Stimulated activated CD4-positive, alpha-beta T cell treated with anti-CD3 and anti-CD28 coated beads, Interleukin-2, amount 100 ng/mL, for 4 hours (primary cell): ENCODE measurements at places on chromosomes 7 and 10.

- no peak for DNase-seq
These were observed 40.9 kb downstream of the NUDCD3 start for GRCh38 chr7:44449584-44449928.

DNA sequence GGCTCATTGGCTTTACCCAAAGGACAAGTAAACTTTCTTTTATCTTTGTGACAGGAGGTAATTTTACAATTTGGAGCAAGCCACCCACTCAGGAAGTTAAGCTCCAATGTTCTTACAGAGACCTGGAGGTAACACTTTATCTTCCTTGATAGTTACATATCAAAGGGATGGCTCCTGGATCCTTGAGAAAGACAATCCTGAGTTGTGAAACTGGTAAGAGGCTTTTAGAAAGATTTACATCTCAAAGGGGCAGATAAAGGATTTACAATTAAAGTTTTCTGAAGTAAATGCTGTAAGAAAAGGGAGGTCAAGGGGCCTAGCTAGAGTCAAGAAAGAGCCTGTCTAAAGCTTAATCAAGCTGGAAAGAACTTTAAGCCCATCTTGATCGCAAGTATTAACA is 124.4 kb upstream of the ZNF804B start:
- DNase-seq = no peak

GRCh38 chr10:23422003-23422411 is 16.9 kb upstream of the OTUD1 start:
- DNase-seq = no peak

DNA sequence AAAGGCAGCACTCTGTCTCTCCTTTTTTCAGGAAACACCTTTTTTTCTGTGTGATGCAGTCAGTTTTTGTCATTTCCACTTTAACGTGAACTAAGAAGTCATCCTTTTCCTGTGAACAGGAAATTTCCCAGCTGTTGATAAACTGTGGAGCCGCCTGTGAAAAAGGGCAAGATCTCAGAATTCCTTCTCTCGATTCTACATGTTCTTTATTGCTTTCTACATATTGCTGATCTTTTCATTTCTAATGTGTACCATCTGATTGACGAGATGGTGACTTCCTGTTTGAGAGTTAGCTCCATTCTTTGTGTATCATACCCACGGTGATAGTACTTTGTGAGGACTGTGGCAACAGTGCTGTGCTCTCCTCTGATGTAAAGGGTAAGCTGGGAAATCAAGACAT is 50.4 kb downstream of the ADD3 start:
- DNase-seq = no peak

- no peak for DNase-seq
These were observed 23.7 kb upstream of the TRPV6 start for GRCh38 chr7:142908921-142909890.

- no peak for DNase-seq
These were observed 613.5 kb upstream of the MGMT start for GRCh38 chr10:128853537-128853936.

DNA sequence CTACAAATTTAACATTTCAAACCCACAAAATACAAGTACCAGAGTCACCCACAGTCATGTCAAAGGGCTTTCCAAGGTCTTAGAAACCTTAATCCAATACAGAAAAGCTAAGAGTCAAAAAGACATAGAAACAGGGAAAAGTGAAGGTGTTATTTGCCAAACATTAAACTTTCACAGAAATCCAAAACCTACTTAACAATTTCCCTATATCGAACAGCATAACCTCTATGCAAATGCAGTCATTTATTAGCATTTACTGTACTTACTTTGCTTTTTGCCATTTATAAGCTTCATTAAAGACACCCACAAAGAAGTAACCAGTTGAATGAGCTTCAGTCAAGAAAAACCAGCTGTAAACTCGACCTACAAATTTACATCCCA is 1.6 kb downstream of the PANK1 start:
- no peak for DNase-seq

- DNase-seq = no peak
These were observed 152.9 kb upstream of the PLXDC2 start for GRCh38 chr10:19663344-19663743.

DNA sequence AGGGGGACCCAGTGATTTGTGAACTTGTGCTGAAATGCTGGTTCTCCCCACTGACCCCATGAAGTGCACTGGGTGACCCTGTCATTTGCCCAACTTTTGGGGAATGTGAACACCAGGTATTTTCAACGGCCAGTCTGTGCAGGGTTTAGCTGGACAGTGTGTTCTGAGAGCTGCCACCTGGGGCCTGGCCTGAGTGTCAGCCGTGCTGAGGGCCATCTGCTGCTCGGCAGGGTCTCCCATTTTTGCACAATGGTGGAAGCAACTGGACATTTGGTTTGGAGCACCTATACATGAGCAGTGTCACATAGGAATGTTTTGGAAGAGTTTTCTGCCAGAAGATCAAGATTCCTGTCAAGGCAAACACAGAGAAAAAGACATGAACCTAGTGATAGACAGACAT is 5.2 kb downstream of the CHN2 start:
- no peak for DNase-seq

DNA sequence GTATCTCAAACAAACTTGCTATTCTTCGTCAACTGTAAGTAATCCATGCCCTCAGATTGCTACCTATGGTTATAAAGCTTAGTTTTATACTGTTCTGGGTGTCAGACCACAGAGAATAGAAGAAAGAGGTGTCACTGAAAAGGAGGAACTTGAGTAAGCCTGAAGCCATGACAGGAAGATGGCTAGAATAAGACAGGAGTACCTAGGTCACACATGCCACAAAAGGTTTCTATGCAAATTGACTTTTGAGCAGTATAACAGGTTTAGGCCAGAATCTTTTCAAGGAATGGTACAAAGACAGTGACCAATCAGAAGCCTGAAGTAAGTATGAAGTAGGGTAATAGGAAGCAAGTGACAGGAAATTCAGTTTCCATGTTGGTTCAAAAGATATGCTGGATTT is 23.5 kb downstream of the FBXW4 start:
- no peak for DNase-seq

DNA sequence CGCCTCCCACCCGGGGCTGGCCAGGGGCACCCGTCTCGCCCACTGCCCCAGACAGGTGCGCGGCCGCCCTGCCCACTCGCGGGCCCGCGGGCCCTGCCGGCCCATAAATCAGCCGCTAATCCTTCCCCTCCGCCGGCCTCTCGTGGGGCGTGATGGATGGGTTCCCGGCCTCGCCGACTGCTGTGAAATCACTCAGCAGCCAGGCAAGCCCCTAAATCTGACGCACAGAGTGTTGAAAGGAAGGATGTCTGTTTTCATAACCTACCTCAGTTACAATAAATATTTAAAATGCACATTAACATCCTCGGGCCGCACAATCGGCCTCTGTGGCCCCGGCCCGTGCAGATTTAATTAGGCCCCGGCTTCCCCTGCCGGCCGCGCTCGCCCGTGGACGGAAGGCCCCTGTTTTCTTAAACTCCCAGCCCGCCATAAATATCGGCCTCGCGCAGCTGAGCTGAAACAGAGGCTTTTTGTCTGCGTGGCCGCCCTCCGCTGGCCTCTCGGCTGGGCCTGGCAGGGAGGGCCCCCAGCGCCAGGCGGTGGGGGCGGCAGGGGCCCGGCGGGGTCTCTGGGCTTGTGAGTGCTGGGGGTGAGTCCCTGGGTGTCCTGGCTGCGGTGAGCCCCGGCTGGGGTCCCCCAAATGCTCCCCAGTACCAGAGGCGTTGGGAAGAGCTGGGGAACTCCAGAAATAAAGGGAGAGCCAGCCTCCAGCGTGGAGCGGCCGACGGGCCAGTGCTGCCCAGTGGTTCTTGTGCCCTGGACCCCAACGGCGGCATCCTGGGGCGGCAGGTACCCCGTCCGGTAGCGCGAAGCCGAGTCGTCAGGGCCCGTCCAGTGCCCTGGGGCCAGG is 90.7 kb downstream of the UNCX start:
- DNase-seq = no peak

GRCh38 chr7:72025381-72025960 is 386.7 kb downstream of the CALN1 start:
- DNase-seq = no peak

DNA sequence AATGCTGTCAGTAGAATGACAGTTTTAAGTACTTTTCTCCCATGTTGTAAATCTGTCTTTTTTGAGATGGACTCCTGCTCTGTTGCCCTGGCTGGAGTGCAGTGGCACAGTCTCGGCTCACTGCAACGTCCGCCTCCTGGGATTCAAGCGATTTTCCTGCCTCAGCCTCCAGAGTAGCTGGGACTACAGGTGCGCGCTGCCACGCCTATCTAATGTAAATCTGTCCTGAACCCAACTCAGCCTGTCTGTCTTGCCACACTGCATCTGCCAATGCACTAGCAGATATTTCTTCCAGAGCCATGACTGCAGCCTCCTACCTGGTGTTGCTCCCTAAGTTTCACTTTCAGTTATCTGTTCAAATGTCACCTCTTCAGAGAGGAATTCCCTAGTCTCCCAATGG is 264.1 kb downstream of the PHF14 start:
- DNase-seq = no peak

DNA sequence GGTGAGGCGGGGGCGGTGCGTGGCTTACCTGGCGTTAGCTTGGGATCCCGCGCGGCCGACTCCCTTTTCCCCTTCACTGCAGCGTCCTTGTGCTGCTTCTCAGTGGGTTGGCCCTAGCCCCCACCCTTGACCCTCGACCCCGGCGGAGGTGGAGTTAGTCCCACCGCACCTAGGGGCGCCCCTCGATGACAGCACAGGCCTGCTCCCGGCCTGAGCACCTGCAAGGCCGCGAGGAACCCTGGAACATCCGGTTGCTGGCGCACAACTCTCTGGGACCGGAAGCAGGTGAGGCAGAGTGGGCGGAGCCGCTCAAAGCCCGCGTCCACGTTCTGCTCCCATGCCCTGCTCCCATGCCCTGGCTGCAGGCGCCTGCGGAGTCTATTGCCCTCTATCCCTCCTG is 266.9 kb downstream of the USP6NL start:
- DNase-seq = no peak

DNA sequence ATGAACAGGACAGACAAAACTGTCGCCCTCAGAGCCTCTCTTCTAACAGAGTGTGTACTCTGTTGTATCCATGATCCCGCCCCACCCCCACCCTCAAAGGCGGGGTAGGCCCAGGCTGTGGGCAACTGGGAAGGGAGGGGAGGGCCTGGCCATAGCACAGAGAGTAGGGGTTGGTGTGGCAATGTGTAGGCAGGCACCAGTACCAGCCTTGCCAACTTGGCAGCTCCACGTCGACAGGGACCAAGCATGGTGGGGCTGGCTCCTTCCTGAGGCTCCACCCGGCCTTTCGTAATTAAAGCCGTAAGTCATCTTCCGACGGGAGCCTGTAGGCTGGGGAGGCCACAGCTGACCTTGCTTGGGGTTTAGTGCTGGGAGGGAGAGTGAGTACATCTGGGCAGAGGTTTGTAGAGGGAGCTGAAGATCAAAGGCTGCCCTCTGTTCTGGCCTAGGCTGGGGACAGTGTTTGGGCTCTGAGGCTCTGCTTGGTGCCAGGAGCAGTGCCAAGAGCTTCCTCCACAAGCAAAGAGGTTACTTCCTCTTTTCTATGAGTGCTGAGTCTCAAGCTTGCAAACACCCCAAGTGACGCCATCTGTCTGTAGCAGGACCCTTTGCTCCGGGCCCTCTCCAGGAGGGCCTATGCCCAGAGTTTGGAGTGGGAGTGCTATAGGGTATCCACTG is 121.6 kb downstream of the C10orf105 start:
- DNase-seq = no peak

DNA sequence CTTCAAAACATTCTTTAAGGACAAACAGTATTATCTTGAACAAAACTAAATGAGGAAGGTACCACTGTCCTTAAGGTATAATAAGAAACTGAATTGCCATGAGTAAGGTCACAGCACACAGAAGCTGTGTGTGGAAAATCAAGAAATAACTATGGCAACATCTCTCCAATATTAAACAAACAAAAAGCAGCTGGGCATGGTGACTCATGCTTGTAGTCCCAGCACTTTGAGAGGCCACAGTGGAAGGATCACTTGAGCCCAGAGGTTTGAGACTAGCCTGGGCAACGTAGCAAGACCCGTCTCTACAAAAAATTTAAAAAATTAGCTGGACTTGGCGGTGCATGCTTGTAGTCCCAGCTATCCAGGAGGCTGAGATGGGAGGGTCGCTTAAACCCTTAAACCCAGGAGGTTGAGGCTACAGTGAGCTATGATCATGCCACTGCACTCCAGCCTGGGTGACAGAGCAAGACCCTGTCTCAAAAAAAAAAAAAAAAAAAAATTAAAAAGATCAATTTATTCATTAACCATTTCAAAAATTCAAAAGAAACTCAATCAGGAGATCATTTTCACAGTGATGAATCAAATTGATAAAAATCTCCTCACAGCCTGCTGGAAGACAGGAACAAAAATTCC is 195.4 kb downstream of the SKIDA1 start:
- DNase-seq = no peak

- no peak for DNase-seq
These were observed 206.7 kb downstream of the POU6F2 start for GRCh38 chr7:39184391-39184790.

GRCh38 chr7:45583296-45583695 is 9.1 kb downstream of the ADCY1 start:
- no peak for DNase-seq

DNA sequence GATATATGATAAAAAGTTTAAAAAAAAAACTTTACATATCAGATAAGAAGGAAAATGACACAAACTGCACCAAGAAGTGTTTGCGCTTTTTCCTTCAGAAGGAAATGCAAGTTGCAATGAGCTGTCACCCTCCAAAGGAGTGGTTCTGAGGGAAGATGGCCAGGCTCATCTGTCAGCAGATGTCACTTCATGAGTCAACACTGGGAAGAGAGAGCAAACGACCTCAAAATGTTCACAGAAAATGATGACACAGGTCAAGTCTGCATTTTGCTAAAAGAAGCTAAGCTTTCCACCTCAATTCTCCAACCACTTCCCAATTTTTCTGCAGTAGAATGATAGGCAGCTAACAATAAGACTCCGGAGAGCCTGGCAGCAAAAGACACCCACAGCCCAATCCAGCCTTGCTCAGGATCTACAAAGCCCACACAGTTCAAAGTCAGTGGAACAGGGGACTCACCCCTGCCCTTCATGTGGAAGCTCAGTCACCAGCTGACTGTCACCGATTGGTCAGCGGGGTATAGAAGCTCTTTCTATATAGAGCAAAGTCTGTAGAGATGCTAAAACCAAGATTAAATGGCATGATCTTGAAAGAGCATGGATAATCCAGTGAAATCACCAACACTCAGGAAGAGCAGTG is 155.1 kb upstream of the NEBL start:
- DNase-seq = no peak

- DNase-seq = no peak
These were observed 73.4 kb downstream of the GPR141 start for GRCh38 chr7:37756797-37757551.
